ENCODE measurements at places on chromosomes 7 and 10.

DNA sequence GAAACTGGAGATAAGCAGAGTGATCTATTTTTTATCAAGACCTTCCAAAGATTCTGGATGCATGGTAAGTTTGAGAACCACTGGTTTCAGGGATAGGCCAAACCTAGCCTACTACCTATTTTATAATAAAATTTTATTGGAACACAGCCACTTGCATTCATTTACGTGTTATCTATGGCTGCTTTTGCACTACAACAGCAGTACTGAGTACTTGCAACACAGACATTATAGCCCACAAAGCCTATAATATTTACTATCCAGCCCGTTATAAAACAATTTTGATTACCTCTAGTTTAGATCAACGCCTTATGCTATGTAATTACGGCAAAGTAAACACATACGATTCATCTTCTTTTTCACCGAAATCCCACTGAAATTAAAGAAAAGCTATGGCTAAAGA lies 18.4 kb downstream of the STEAP1 start:
- no peak for DNase-seq

- DNase-seq = no peak
These were observed 1.8 kb downstream of the PFKP start for GRCh38 chr10:3068968-3069737.

DNA sequence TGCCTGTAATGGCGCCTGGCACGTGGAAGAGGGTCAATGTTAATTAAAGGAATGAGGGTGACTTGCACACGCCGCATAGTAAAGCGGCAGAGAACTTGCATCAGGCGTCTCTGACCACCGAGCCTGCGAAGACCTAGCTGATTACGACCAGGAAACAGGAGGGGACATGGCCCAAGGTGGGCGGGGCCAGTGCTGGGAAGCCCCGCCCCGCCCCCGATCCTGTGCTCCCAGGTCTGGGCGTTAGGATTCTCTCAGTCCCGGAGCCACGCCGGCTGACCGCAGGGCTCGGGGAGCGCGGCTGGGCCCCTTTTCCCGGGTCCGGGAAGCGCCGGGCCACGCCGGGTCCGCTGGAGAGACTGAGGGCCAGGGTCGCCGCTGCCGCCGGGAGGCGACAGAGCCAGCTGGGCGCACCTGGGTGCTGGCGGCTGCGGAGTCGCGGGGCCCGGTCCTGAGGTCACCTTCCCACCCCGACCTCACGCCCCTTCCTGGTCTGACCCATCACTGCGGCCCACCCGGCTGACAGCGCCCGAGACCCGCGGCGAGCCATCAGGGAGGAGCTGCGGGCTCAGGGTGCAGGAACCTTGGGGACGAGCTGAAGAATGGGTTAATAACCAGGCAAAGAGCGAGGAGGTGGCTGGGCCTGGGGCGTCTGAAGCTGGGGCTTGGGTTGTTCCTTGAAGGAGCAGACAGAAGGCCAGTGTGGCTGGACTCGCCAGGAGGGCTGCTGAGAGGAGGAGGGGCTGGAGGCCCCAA lies 23.0 kb upstream of the GRID1 start:
- no peak for DNase-seq

DNA sequence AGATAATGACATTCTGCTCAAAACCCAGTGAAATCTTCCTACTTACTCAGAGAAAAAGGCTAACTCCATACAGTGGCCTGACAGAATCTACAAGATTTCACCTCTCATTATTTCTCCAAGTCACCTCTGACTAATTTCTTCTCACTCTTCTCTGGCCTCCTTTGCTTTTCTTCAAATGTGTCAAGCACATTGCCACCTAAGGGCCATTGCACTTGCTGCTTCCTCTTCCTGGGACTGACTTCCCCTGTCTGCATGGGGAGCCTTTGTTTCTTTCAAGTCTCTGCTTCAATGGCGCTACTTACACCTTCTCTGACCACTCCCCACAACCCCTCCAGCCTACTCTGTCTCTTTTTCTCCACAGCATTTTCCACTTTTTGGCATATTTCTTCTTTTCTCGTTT lies 36.0 kb downstream of the PRTFDC1 start:
- DNase-seq = no peak

DNA sequence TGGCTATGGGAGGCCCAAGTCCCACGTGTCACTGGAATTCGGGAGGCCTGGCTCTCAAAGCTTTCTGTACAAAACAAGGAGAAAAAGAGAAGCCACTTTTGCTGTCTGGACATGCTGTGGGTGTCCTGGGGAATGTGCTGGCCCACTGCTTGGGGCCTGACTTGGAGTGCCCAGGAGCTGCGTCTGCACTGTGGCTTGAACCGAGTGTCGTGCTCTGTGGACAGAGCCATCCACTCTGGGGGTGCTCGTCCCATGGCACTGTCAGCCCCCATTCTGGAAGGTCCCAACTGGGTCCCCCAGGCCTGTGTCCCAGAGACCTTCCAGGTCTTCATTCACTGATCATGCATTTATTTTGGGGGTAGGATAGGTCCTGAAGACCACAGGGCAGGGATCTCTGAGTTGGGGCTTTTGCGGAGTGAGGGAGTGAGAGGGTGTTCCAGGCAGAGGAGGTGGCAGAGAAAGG lies 138.0 kb downstream of the LHPP start:
- no peak for DNase-seq

DNA sequence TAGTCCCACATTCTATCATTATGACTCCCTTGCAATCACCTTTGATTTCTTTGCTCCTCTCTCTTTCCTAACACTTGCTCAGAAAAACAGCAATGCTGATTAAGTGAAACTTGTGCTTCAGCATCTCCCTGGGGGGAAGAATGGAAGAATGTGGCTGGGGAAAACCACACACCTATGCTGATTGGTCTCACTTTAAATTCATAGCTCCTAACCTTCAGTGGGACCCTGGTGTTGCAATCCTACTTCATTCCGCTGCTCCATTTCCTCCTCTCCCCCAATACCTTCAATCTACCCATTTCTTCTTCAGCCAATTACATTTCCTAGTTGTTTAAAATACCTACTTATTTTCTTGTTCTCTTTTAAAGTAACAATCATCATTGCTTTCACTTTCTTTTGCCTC lies 1166.7 kb upstream of the C7orf33 start:
- DNase-seq = no peak

- DNase-seq = no peak
These were observed 143.8 kb upstream of the CELF2 start for GRCh38 chr10:10873915-10874314.

GRCh38 chr7:45457591-45457990 lies 116.6 kb upstream of the ADCY1 start:
- DNase-seq = peak; percentile 97
